ENCODE measurements at places on chromosomes 2 and 18.

GRCh38 chr2:240294514-240294913, 140.9 kb upstream of the GPC1 start:
- no peak for DNase-seq

- no peak for DNase-seq
Measured at GRCh38 chr2:108594982-108595464, 60.8 kb downstream of the LIMS1 start.

DNA sequence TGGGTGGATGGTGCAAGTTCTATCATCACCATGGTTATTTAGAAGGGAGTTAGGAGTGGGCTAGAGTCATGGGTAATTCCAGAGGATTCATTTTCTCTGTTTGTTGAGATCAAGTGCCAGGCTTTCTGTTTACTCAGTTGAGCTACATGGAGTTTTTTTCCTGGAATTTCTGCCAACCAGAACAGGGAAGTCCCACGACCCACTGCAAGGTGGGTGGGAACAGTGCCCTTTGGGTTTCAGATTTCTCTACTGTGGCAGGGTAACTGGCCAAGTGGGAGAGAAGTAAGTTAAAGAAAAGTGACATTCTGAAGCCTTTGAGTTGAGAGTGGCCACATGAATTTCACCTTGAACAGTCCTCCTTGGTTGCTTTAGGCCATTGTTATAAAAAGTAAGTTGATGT, 138.9 kb downstream of the SLC39A10 start:
- DNase-seq = no peak

DNA sequence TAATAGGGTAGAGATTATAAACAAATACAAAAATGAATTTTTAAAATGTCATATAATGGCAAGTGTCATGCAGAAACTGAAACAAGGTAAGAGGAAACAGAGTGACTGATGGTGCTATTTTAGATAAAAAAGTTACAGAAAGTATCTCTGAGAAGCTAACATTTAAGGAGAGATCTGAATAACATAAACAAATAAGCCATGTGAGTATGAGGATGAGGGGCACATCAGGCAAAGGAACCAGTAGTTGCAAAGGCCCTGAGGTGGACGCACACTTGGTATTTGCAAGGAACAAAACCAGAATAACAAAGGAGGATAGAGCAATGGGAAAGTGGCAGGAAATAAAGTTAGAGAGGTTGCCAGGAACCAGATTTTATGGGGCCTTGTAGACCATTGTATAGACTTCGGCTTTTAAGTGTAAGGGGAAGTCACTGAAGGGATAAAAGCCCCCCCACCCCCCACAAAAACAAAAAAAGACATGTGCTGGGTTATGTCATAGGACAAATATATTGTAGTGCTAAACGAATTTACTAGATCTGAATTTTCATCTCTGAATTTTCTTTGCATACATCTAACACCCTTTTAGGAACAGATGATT, 159.2 kb downstream of the DTNB start:
- DNase-seq = no peak

GRCh38 chr2:174059884-174060244, 94.7 kb upstream of the SP3 start:
- no peak for DNase-seq

DNA sequence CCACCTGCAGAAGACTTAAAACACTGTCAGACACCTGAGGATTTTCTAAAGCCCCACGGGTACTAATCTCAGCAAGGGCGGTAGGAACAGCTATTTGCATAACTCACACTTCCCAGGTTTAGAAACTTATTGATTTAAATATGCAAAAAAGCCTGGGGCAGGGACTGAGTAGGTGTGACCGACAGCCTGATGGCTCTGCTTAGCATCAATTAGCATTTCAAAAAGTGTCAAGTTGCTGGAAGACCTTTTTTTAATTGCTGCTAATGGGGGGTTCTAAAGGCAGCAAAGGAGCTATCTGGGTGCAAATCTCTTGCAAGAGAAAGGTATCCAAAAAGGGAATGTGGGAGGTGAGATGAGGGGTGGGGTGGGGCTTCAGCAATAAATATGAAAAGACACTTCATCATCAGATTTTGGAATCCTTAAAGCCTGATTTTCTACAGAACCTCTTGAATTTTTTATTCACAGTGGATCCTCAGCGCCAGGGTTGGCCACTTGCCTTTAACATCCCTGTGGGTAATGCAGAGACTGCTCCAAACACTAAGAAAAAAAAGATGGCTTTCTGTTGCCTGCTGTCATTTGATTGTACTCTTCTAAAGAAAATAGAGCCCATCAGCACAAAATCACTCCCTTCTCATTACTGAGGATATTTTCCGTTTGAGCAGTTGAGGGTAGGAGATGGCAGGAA, 121.1 kb upstream of the RMP24 start:
- DNase-seq = no peak

GRCh38 chr2:110865188-110865587, 132.8 kb downstream of the ACOXL start:
- DNase-seq = peak; percentile 62

DNA sequence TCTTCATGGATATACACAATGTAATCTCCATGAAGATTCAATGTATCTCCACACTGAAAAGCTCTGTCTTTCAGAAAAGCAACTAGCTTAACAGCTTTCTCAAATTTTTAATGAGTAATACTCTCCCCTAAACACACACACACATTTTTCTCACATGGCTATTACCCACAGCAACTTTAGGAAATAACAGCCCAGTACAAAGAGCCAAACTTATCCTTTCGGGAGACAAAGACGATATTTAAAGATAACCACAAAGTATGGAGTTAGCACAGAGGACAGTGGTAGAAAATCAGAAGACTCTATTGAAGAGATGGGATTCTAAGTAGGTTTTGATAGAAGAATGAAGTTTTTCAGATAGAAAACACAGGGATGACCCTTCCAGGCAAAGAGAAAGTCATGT, 394.9 kb upstream of the TRIB2 start:
- no peak for DNase-seq

DNA sequence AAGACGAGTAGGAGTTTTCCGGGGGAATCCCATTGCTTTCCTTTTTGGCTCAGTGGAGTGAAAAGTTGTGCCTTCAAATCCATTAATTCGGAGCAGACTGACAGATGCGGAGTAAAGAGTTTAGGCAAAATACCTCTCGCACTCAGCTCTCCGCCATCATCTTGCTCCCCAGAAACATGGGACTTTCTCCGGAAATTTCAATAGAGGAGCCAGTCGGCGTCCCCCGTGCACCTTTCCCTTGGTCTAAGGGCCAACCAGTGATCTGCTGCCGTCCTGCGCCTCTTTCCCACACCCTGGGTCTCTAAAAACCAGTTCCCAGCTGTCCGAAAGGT, 318 bp downstream of the TYW5 start:
- no peak for DNase-seq

GRCh38 chr2:185793532-185794345, 55.1 kb downstream of the FSIP2 start:
- no peak for DNase-seq

DNA sequence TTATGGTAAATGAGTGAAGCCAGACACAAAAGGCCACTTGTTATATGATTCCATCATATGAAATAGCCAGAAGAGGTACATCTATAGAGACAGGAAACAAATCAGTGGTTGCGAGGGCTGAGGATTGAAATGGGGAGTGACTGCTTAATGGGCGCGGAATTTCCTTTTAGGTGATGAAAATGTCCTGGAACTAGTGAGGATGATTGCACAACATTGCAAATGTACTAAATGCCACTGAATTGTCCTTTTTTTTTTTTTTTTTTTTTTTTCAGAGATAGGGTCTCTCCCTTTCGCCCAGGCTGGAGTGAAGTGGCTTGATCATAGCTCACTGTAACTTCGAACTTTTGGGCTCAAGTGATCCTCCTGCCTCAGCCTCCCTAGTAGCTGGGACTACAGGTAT, 15.3 kb upstream of the GAREM2 start:
- DNase-seq = no peak

- DNase-seq = no peak
Measured at GRCh38 chr2:29014331-29014730, 33.2 kb downstream of the TOGARAM2 start.

- no peak for DNase-seq
Measured at GRCh38 chr2:1511455-1511854, 98.2 kb downstream of the TPO start.

DNA sequence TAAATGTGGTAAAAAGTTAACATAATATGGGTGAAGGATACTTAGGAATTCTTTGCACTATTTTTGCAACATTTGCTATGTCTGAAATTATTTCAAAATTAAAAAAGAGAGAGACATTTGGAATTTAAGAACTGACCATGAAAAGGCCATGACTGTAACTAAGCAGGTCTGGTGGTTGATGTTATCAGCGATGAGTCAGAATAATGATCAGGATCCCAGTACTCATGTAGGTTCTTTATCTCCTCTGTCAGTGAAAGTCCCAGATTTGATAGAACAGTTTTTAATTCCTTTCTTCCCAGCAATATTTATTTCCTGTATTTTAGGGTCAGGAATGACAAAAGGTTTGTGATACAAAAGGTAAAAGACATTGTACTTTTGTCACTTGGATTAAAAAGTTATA, 242.4 kb upstream of the ZNF521 start:
- DNase-seq = no peak

- no peak for DNase-seq
Measured at GRCh38 chr2:31888550-31888949, 122.3 kb downstream of the MEMO1 start.

DNA sequence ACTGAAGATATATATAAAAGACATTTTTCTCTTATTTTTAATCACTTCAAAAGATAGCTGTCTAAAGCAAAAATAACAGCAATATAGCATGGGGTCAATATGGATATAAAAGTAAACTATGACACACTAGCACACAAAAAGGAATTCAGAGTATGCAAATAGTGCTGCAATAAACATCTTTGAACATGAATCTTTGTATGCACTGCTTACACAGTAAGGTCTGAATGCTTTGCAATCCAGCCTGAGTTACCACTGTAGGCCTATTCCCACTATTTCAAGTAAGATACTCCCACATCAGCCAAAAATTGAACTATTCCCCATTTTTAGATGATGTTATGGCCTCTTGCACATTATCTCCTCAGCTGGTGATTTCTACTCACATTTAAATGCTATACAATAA, 27.4 kb upstream of the ERCC3 start:
- no peak for DNase-seq

DNA sequence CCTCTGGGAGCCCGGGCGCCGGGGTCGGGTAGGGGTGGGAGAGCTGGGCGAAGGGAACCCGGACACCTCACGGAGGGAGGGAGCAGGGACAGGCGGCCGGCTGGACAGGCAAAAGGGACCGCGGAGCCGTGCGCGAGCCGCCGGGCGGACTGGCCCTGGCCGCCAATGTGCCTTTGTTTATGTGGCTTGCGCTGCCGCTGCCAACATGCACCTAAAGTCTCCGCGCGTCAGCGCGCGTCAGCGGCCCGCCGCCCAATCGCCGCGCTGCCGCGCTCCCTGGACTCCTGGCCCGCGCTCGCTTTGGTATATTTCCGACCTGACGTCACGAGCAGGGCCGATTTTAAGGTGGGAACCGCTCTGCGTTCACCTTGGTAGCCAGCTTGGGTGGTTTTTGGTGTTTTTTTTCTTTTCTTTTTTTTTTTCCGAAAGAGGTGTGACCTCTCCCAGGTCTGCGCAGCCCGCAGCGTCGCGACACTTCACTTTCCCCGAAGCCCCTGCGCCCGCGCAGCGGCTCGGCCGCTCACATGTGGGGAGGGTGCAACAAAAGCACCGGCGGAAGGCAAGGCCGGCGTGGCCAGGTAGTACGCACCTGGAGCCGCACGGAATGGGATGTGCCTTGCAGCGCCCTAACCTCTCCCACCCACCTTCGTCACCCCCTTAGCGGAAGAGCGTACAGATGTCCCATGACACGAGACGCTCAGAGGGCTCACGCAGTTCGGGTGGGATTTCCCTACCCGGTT, at the start of gene NR4A2:
Gene NR4A2, minus strand, starts transcription at position 188 of the 740 bp plus-strand sequence. CDS start 2,535 bp downstream, outside the sequence.
- DNase-seq = peak; percentile 77

GRCh38 chr18:57797209-57797651, 5.9 kb downstream of the ATP8B1 start:
- DNase-seq = no peak

GRCh38 chr2:38751596-38752410, 642 bp upstream of the SRSF7 start:
- no peak for DNase-seq

DNA sequence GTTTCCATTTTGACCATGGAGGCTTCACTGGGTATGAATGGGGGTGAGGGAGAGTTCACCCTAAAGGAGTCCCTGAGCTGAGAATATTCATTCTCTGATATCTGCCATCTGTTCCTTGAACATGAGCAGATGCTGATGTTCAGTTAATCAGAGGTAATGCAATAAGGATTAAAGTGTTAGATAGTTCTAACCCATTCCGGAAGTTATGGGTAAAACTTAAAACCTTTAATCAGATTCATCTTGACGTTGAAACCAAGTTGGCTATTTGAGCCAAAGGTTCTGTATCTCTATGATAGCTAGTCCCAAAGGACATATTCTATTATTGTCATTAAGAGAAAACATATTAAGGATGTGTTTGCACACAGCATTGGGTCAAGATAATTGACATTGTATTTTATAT, 268.9 kb downstream of the PLCL1 start:
- DNase-seq = no peak

Data from GM12892 (cell line).